ENCODE measurements at places on chromosomes 6 and 20.

- DNase-seq, result no peak
Observed at GRCh38 chr20:40894237-40894630, 134.4 kb upstream of the TOP1 start.

DNA sequence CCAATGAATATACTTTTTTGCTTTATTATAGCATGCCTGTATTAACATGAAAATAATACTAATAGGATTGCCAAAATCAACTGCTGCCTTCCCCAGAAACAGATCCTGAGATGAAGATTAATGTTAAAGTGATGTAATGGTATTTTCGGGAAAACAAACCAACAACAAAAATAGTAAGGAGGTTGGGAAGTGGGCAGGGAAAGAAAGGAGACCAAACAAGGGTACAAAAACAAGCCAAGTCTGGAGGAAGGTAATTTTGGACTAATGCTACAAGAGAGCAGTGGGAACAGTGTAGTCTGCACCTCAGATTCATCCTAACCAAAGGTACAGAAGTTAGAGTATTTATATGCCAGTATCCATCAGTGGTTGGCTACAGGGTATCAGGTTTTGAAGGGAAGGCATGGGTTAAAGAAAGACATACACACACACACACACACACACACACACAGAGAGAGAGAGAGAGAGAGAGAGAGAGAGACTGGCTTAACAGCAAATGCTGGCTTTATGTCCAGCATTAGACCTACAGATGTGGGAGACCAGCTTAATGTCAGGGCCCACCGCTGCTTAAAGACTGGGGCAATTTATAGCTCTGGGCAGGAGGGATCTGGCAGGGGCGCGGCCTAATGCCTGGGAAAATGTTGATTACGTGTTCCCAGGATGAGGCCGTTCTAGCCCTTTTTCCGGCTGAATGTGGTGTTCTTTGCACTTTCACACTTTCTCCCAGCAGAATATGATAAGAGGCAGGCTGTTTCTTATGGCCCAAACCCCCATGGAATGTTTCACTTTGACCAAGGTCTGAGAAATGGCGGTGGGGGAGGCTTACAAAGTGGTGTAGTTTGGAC is 3.8 kb upstream of the SLC17A1 start:
- DNase-seq, result no peak

GRCh38 chr20:49395183-49395582 is 87.3 kb downstream of the KCNB1 start:
- DNase-seq, result no peak

GRCh38 chr20:1993986-1994385 is at the start of gene PDYN:
Gene PDYN (minus strand): TSS chr20:1994058. CDS start chr20:1983084, 10,974 bp downstream.
- DNase-seq, result no peak

GRCh38 chr20:56088375-56088774 is 83.1 kb upstream of the CBLN4 start:
- DNase-seq, result no peak

DNA sequence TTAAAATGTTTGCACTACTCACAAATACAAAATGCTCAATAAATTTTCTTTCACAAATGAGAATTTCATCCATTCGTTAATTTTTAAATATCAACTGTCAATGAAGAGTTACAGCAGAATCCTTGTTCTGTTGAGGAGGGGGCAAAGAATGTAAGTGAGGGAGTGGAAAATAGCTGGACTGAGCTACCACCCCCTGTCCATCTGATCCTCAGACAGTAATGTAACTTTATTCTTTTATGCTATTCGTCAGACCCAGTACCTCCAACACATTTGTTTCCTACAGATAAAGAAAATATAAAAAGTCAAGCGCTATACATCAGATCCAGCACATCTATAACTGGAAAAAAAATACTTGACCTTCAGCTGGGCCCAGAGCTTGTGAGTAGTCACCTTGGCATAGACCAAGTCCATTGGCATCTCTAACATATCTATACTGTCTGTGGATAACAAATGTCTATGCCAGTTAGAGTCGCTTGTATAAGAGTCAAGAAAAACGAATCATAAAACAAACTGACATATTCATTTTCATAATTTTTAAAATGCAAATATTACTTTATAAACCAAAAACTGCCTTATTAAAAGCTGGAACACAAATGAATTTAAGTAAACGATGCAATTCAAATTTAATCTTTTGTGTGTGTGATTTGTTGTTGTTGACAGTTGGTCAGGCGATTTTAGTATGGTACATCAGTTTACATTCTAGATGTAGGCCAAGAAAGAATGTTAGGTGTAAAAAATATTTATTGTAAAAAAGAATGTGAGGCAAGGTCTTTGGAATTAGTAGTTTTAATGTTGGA is 57.2 kb upstream of the HFE start:
- no peak for DNase-seq

DNA sequence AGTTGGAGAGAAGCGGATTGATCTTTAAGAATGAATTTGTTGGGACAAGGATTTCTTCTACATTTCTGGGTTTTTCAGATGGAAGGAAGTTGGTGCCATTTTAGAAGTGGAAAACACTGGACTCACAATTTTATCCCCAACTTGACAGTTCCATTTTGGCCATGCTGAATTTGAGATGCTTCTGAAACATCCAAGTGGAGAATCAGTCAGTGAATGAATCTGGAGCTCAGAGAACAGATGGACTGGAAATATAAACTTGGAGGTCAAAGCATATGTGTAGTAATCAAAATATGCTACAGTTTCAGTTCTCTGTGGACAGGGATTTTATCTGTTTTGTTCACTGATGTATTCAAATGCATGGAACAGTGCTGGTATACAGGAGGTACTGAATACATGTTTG is 89.9 kb downstream of the KCNQ5 start:
- DNase-seq, result no peak

GRCh38 chr6:45663251-45664221 is 285.8 kb upstream of the SUPT3H start:
- no peak for DNase-seq

GRCh38 chr6:32397252-32397920 is 9.6 kb downstream of the BTNL2 start:
- no peak for DNase-seq

GRCh38 chr6:129317931-129318820 is 391.8 kb downstream of the ARHGAP18 start:
- no peak for DNase-seq

DNA sequence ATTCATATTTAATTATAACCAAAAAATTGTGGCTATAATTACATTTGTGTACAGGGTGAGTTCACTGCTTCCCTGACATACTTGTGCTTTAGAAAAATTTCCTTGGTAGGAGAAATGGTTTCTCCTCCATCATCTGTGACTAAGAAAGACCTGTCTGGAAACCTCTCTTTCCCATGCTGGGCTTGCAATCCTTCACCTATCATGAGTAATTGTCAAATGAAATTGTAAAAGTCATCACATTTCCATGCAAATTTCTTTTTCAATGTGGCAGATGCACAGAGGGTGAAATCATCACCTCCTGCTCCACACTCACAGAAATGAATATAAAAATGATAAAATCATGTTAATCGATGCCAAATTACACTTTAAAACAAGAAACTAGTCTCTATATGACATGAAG is 1.5 kb upstream of the SIRPB1 start:
- DNase-seq, result no peak

- DNase-seq, result no peak
Observed at GRCh38 chr6:157213426-157213825, 109.9 kb downstream of the TMEM242 start.

DNA sequence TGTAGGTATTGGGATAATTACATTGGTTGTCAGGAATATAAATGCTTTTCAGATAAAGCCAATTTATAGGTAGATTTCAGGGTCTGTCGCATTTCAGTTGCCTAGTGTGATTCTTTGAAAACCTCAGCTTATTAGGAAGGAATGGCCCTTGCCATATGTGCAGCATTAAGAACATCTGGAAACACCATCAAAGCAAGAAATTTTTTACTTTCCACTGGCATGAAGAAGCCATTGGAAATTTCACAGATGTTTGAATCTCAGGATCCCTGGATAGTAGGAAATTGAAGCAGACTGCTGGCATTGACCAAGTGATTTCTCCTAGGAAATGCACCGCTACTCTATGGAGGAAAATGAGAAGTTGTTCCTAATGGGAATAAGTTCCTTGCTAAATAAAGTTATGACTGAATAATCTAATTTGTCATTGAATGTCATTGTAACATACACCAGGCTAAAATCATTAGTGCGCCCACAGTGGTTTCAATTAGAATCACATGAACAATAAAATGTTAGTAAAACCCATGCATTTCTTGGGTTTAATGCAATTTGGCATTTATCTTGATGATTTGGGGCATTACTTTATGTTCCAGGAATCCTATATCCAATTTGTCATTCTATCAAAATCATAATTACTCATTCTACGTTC is 950.1 kb downstream of the EPHA7 start:
- no peak for DNase-seq

GRCh38 chr6:110355727-110356126 is 2.4 kb downstream of the METTL24 start:
- no peak for DNase-seq

DNA sequence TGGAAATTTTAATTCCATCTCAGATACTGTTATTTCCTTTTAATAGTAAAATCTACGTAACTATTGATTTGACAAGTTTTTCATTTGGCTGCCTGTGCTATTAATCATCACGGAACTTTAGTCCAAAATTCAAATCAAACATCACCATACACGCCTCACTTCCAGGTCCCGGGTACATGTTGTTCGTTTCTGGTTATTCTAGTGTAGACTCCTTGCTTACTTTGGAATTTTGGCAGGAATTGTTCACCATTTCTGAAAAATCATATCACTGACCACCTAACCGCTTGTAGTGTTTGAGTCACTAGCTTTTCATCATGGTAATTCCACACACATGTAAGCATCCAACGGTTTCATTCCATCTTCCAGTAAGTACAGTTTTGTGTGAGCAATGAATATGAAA is 98.0 kb upstream of the NHSL1 start:
- DNase-seq, result no peak

- DNase-seq, result no peak
Observed at GRCh38 chr6:116764629-116764960, 924 bp downstream of the FAM162B start.

DNA sequence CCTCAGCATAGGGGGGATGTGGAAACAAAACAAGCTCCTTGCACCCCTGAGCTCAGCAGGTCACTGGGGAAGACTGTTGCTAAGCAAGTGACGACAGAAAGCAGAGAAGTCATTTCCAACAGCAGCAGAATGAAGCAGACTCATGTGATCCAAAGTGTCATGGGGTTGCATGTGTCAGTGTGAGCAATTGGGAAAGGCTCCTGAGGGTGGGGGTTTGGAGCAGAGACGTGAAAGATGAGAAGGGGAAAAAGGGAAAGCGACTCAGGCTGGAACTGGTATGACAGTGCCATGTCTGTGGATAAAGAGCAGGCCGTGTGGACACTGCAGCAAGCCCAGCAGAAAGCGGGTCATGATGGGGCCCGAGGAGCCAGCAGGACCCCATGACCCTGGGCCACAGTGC is 363.9 kb downstream of the PREX1 start:
- DNase-seq, result no peak

GRCh38 chr6:71229477-71229876 is 59.1 kb upstream of the OGFRL1 start:
- DNase-seq, result no peak

GRCh38 chr6:128600397-128600951 is 80.1 kb upstream of the PTPRK start:
- DNase-seq, result no peak

- DNase-seq, result no peak
Observed at GRCh38 chr6:135030056-135030473, 24.6 kb downstream of the HBS1L start.

GRCh38 chr6:142822842-142823241 is 122.1 kb downstream of the HIVEP2 start:
- no peak for DNase-seq

DNA sequence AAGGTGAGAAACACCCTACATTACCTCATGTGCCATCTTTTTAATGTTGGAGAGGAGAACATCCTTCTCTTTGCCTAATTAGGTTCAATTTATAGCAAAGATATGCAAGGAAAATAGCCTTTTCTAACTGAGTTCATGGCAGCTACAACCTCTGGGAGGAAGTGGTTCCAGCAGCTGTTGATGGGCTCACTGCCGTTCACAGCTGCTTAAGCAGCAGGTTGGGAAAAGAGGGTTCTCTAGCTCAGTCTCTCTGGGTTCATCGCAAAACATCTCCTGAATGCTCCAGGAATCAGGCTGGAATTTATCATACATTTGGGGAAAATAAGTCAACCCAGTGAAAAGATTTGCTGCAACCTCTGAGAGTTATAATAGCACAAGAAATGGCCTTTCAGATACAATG is 115.1 kb downstream of the UNC5CL start:
- DNase-seq, result no peak

DNA sequence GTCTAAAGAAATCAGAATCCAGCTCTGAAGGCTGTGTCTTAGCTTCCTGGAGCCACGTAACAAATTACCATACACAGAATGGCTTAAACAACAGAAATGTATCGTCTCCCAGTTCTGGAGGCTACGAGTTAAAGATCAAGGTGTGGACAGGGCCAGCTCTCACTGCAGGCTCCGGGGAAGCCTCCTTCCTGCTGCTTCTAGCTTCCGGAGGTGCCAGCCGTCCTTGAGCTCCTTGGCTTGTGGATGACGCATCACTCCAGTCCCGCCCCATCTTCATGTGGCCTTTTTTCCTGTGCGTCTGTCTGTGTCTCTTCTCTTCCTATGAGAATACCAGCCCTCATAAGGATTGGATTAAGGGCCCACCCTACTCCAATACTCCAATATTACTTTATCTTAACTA is 319.1 kb upstream of the QKI start:
- DNase-seq, result no peak

GRCh38 chr6:116847227-116847626 is 18.3 kb upstream of the GPRC6A start:
- no peak for DNase-seq

DNA sequence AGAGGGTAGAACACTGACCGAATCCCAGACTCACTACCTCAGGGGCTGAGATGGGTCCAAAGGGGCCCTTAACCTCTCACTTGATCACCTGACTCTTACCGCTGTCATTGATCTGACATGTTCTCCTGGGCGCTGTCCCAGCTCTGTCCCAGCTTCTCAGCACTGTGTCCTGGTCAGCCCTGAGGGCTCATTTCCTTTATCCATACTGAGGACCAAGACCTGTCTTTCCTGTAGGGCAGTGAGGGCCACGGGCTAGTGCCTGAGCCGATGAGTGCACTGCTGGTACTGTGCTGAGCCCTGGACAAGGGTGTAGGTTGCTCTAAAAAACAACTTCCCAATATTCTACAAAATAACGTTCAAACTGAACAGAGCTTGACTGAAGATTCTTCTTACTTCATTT is 131.5 kb downstream of the MTHFD1L start:
- DNase-seq, result no peak

GRCh38 chr20:10131732-10132345 is 86.8 kb upstream of the SNAP25 start:
- no peak for DNase-seq

GRCh38 chr6:137095651-137096238 is 51.0 kb upstream of the IL20RA start:
- DNase-seq, result no peak

DNA sequence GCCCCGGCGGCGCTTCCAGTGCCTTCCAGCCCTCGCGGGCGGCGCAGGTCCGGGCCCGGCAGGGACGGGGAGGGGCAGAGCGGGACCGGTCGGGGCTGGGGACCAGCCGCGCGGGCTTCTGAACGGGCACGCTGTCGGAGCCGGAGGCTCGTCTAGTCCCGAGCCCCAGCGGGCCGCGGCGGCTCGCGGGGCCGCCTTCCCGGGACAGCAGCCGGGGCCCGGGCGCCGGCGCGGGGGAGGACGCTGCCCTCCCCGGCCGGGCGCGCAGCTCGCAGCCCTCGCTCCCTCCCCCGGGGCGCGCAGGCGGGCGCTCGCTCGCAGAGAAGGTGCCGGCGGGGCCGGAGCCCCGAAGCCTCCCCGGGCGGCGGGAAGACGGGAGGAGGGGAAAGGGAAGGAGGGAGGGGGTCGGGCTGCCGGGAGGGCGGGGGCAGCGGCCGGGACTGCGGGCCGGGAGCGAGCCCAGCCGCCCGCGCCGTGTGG is 696 bp upstream of the SIRPA start:
- DNase-seq, result no peak

GRCh38 chr6:167745670-167746389 is 80.9 kb upstream of the AFDN start:
- DNase-seq, result no peak
